Stimulated activated CD4-positive, alpha-beta T cell treated with anti-CD3 and anti-CD28 coated beads, Interleukin-15, amount 100 ng/mL, for 1 hour (primary cell): ENCODE measurements at places on chromosomes 2 and 18.

DNA sequence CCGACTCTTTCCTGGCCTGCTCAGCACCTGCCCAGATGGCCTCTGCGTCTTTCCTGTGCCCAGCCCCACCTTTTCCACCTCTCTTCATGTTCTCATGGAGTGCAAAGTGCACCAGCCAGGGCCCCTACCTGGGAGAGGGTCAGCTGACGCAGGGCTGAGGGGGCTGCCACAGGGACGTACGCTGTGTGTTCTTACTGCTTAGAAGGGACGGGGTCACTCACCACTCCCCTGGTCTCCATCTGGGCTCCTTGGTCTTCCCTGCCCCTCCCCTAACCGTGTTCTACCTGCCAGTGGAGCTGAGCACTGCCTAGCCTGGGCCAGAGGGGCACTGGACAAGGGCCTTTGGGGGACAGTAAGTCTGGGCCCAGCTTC lies 8.6 kb downstream of the ERFE start:
- DNase-seq, result no peak

GRCh38 chr2:239366740-239367139 lies 34.1 kb downstream of the HDAC4 start:
- DNase-seq, result no peak

DNA sequence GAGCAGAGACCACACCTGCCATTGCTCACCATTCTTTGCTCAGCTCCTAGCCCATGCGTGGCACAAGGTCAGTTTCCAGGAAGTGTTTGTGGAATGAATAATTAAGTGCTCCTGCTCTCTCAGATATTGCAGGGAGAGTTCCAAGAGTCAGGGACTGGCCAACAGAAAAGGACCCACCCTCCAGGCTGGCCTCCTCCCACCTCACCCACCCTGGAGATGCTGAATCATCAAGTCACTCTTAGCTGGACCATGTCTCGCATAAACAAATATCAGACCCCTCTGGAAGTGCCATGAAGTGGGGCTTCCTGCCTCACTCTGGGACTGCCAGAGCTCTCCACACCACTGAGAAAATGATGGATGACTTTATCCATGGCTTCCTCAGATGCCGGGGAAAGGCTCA lies 256.0 kb downstream of the TNS1 start:
- no peak for DNase-seq

- DNase-seq, result no peak
These were observed 70.3 kb downstream of the TMEM237 start for GRCh38 chr2:201572846-201573508.

- DNase-seq, result no peak
These were observed 127.9 kb downstream of the AGAP1 start for GRCh38 chr2:235621736-235622135.

DNA sequence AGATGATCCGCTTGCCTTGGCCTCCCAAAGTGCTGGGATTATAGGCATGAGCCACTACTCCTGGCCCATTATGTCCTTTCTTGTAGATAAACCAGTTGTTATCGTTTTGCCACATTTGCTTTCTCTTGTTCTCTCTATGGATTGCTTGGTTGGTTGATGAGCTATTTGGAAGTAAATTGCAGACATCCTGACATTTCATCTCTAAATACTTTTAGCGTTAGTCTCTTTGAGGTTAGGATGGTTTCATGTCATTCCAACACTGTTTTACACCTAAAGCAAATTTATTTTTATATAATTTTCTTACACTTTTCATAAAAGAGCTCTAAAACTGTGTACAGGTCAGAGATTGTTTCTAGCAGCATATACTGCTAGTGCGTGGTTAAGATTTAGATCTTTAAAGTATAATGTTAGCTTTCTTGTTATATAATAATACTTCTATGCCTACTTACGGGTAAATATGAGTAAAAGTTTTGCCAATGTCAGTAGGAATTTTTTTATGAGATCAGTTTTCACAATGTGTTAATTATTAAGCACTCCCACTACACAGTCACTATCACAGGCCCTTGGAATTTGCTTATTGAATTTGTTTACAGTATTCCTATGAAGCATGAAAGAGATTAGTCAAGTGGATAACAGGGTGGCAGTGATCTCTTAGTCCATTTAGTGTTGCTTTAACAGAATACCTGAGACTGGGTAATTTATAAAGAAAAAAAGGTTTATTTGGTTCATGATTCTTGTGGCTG lies 10.3 kb downstream of the POLI start:
- DNase-seq, result no peak

DNA sequence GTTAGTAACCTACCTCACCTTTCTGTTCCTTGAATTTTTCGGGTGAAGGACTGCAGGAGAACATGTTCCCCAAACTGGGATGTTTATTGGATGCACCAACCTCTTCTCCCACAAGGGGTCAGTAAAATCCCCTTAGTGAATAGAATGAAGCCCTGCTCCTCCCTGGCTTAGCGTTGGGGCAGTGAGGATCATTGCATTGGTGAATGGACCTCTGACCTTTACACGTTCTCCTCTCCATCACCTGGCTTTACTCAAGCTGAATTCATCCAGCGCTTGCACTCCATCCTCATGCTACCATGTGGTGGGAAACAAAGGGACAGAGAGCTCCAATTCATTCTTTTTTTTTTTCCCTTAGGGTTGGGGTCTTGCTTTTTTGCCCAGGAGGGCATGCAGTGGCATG lies 157.2 kb downstream of the MIB1 start:
- no peak for DNase-seq

DNA sequence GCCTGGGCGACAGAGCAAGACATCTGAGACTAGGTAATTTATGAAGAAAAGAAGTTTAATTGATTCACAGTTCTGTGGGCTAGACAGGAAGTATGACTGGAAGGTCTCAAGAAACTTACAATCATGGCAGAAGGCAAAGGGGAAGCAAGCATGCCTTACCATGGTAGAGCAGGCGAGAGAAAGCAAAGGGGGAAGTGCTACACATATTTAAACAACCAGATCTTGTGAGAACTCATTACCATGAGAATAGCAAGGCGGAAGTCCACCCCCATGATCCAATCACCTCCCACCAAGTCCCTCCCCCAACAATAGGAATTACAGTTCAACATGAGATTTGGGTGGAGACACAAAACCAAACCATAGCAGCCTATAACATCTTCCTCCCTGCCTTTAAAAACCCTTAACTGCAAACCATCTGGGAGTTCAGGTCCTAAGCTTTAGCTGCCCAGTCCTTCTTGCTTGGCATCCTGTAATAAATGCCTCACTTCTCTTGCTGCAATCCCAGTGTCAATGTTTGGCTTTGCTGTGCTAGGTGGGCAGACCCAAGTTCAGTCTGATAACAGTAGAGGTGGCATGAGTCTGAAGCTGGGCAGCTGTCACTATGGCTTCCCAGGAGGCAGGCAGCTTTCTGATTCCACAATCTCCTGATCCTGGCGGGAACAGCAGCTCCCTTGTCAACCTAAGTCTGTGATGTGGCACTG lies 11.2 kb upstream of the SP5 start:
- DNase-seq, result no peak

GRCh38 chr2:147998203-147998602 lies 22.3 kb downstream of the ORC4 start:
- DNase-seq, result no peak

DNA sequence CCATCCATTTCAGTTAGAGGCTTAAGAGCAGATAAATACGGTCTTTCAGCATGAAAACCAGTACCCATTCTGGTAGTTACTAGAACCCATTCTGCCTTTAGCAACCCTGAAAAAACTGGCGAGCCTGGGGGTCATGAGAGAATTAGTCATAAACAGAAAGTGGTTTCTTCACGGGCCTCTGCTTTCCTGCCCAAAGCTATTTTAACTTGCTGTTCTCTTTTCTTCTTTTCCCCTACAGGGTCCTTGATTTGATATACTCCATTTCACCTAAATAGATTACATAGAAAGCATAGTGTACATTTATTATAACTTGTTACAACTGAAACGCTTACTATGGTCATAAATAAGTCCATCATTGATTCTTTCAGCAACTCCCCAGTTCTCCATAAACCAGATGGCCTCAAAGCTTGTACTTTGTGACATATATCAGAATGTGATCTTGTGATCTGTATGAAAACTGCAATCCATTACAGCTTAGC lies 48.3 kb downstream of the WDFY1 start:
- no peak for DNase-seq

- DNase-seq, result no peak
These were observed 118.2 kb downstream of the PAX3 start for GRCh38 chr2:222180619-222181018.

- DNase-seq, result no peak
These were observed 8.9 kb downstream of the CCL20 start for GRCh38 chr2:227822416-227823003.

- no peak for DNase-seq
These were observed 26.6 kb upstream of the SLC14A2 start for GRCh38 chr18:45588376-45589355.

DNA sequence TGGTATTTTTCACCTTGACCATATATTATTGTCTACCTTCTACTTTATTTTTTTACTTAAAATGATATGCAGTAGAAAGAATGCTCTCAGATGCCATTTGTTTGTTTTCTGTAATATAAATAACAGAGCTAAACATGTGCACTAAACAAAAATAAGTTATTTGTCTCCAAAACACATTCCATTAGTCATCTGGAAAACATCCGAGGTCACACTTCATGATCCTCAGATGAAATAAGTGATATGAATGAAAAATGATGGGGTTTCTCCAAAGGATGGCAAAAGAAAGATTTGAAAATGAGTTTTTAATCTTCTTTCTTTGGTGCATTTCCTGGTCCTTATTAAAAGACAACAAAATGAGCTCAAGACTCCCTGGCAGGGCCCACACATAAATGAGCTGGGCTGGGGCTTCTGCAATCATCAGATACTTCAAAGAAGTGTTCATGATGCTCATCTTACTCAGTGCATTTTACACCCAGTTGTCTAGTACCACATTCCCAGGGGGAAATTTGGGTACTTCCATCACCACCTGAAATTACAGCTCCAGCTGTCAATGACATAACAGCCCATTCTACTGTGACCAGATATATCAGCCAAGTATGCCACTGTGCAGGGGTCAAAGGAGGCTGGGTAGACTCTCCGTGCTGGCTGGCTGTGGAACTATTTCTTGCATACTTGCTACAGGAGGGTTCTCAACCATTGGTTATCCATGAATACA lies 283.5 kb downstream of the PID1 start:
- no peak for DNase-seq

DNA sequence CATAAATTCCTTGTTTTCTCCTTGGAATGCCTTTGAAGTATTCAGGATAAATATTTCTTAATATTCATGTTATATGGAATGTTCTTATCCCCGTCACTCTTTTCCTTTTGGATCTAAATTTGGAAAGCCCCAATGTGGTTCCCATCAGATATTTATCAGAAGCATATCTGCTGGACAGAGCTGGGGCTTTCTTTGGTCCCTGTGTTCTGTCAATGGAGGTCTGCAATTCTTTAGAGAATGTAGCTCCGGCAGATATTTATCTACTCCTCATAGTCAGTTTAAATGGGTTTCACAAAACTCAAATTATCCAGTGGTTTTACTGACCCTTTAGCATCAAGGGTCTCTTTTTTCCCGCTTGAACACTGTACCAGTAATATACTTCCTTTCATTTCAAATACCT lies 167.8 kb upstream of the SCN7A start:
- DNase-seq, result no peak

GRCh38 chr18:76351961-76352581 lies 143.0 kb downstream of the ZNF516 start:
- DNase-seq, result no peak

- DNase-seq, result no peak
These were observed 65.3 kb upstream of the CCDC85A start for GRCh38 chr2:56118474-56118873.

- DNase-seq, result no peak
These were observed 70.6 kb downstream of the VWA3B start for GRCh38 chr2:98157557-98157956.

GRCh38 chr2:45289997-45290709 lies 280.9 kb upstream of the SIX2 start:
- no peak for DNase-seq

GRCh38 chr2:219522111-219523030 lies 8.1 kb downstream of the ASIC4 start:
- DNase-seq, result no peak

DNA sequence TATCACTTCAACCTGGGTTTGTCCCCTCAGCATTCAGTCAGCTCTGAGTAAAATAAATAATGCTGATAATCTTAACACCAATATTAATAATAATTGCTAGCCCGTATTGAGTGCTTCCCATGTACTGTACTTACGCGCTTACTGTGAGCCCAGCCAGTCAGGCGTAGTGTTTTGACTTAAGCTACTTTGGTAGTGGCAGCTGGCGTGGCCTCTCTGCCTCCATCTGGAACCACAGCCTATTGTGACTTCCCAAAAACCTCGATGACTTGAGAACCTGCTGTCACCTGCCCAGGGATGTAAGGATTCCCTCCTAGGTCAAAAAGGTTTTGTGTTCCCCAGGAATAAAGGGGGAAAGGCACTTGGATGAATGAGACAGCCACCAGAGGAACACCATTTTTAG lies 53.2 kb downstream of the SUMO1 start:
- DNase-seq, result no peak

GRCh38 chr2:187867165-187867564 lies 312.9 kb upstream of the TFPI start:
- no peak for DNase-seq

- no peak for DNase-seq
These were observed 21.7 kb downstream of the TMX3 start for GRCh38 chr18:68693091-68693815.

DNA sequence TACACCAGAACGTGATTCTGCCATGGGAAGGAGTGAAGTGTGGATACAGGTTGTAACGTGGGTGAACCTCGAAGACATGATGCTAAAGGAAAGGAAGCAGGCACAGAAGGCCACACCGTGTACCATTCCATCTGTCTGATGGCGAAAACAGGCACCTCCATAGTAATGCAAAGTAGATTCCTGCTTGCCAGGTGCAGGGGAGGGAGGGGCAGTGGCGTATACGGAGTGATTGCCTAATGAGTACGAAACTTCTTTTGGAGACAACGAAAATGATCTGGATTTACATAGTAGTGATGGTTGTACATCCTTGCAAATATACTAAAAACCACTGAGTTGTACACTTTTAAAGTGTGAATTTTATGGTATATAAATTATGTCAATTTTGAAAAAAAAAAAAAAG lies 106.7 kb downstream of the GBX2 start:
- DNase-seq, result no peak

GRCh38 chr2:7880566-7880965 lies 801.3 kb upstream of the ID2 start:
- DNase-seq, result no peak

- DNase-seq, result no peak
These were observed 42.1 kb downstream of the MYCN start for GRCh38 chr2:15982285-15983044.

- DNase-seq, result no peak
These were observed 202.1 kb downstream of the CYP26B1 start for GRCh38 chr2:71945603-71945959.
